ENCODE measurements at places on chromosomes 3 and 15. TPM values are rescaled to one million over a fixed set of nuclear protein-coding genes. Genes with fewer than 3 reads are reported as not detected.
A peak's percentile ranks its signal among the peaks of the same experiment; 100 is the strongest.

- DNase-seq = no peak
Observed at GRCh38 chr3:197983076-197983475, 23.1 kb downstream of the LMLN start.

DNA sequence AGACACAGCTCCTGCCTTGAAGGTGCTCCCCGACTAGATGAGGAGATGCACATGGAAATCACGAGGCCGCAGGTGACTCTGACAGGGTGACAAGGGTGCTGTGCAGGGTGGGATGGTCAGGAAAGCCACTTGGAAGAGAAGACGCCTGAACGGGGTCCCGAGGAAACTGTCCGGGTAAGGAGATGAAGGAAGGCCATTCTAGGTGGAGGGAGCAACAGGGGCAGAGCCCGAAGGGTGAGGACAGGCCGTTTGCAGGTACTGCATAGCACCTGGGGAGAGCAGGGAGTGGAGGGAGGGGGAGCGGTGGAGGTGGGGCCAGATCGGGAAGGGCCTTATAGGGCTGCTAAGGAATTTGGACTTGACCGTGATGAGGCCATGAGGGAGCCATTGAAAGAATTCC is 105.6 kb upstream of the DLG1 start:
- DNase-seq = no peak

GRCh38 chr3:169165196-169166158 is 498.0 kb downstream of the MECOM start:
- DNase-seq = no peak

DNA sequence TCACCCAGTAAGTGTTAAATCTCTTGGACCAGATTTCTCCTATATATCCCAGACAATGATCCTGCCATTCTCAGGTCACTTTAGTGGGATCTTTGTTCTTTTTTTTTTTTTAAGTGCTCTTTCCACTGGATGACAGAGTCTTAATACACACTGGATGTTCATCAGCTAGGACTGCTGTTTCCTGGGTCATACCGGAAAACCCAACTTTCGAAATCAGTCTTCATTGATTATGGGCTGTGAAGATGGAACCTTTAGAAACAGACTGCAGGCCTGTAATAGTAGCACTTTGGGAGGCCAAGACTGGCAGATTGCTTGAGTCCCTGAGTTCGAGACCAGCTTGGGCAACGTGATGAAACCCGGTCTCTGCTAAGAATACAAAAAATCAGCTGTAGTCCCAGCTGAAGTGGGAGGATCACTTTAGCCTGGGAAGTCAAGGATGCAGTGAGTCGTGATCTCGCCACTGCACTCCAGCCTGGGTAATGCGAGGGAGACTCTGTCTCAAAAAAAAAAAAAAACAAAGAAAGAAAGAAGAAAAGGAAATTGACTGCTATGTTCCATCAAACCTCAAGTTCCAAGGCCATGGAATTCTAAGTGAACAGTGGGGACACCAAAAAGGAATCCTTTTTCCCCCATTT is 2.3 kb downstream of the EOGT start:
- no peak for DNase-seq

- DNase-seq = no peak
Observed at GRCh38 chr15:36090286-36090946, 489.0 kb upstream of the CDIN1 start.

DNA sequence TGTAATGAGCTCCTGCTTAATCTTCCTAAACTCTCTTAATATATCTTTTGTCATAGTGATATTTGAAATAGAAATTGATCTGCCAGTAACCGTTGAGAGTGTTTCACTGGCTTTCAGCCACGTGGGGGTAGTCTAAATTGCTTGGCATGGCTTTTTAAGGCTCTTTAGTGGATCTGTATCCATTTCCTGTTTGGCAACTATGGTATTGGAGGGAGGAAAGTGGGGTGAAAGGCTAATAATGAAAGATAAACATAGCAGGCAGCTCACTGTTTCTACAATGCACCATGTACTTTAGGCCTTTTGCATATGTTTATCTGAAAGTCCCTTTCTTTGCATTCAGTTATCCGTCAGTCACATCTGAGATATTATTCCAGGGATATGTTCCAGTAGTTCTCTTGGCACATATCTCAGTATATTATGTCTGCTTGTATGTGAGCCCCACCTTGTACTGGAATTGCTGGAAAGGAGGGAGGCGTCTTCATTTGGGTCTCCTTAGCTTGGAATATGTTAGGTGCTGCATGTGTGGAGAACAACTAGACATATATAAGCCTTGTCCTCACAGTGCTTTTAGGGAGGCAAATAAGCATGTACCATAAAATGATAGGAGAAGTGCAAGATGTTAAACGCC is 10.8 kb downstream of the TOPAZ1 start:
- no peak for DNase-seq

DNA sequence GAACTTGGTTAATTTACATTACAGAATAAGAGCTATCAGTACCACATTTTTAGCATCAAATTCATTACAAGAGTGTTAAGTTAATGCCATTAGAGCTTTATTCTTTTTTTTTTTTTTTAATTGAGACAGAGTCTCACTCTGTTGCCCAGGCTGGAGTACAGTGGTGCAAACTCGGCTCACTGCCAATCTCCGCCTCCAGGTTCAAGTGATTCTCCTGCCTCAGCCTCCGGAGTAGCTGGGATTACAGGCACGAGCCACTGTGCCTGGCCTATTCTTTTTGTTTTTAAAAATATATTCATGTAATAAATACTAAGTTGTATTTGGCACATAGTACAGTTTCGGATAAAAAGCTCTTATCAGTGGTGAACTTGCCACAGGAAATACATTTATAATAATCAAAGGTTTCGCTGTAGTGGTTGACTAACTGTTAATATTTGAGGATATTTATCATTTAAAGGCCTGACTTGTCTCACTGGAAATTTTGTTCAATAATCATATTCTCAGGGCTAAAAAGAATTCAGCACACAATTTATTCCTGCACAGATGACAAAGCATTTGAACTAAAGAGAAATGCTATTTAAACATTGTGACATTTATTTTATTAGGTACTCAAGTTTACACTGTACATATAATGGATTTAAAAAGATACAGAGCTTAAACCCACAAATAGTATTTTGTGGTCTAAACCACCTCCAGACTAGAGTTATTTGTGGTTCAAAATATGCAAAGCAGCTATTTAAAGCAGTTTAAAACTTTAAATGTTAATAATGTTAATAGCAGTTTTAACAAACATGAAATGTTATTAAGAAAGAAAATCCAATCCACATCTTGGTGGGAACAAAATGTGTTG is 6.1 kb upstream of the LEKR1 start:
- no peak for DNase-seq

DNA sequence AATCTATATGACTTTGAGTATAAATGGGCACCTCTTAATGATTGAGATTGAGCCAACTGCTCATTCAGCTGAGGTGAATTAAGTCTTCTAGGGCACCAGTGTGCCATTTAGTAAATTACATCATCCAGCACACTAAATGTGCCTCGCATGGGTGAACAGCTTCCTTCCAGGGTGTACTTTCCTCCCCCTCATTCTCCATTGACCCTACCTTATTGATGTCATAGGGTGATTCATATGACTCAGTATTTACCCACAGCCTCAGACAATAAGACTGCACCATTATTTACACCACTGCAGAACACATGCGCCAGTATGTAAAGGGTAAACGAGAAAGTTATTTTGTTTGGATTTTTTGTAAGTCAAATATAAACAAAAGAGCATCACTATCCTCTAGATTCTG is 185.2 kb upstream of the ARL6 start:
- no peak for DNase-seq

DNA sequence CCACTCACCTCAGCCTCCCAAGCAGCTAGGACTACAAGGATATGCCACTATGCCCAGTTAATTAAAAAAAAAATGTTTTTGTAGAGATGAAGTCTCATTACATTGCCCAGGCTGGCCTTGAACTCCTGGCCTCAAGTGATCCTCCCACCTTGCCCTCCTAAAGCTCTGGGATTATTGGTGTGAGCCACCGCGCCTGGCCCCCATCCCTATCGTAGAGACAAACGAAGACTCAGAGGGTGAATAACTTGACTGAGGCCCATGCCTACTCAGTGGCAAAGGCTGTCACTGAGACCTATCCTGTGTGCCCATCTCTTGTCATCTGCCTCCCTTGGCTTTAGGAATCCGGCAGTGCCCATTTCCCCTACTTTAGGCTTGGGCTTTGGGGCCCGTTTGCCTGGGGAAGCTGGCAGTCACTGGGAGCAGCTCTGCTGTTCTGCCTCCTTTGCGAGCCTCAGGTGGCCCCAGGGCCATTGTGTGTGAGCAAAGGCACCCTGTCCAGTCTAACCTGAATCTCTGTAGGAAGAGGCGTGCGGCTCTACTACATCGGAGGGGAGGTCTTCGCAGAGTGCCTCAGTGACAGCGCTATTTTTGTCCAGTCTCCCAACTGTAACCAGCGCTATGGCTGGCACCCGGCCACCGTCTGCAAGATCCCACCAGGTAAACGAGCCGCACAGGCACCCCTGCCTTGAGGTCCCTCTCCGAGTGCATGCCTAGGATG is 70.1 kb downstream of the AAGAB start:
- peak; percentile 85 for DNase-seq

DNA sequence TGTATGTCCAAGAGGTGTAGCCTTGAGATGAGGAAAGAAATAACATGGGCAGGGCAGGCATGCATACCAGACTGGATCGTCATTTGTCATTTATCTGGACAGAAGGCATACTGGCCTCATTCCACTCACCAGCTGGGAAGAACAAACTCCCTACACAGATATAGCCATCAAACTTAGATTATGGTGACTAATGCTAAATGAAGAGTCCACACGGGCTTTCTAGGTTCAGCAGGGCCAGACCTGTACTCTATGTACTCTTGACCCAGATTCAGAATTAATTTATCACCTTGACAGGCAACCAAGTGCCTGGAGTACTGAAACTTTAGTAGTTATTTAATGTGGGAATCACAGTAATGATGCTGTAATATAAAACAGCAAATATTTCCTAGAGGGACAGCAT is 164.3 kb upstream of the IL12A start:
- DNase-seq = no peak

GRCh38 chr15:66069751-66070150 is 183.8 kb downstream of the MEGF11 start:
- DNase-seq = no peak

GRCh38 chr3:132469326-132469725 is 52.0 kb downstream of the DNAJC13 start:
- no peak for DNase-seq

GRCh38 chr3:52487050-52487787 is 7.9 kb upstream of the STAB1 start:
- DNase-seq = no peak

- DNase-seq = no peak
Observed at GRCh38 chr15:101637516-101637915, 14.7 kb downstream of the TM2D3 start.

GRCh38 chr3:195441992-195442572 is 738 bp downstream of the ACAP2 start:
- peak; percentile 47 for DNase-seq

- no peak for DNase-seq
Observed at GRCh38 chr3:126152458-126152857, 27.9 kb downstream of the ALDH1L1 start.

- peak; percentile 46 for DNase-seq
Observed at GRCh38 chr15:84750583-84751092, 2.2 kb downstream of the ZNF592 start.

- no peak for DNase-seq
Observed at GRCh38 chr15:59237924-59238331, 31.3 kb downstream of the LDHAL6B start.

GRCh38 chr3:113643583-113643982 is 52.9 kb downstream of the USF3 start:
- DNase-seq = no peak

DNA sequence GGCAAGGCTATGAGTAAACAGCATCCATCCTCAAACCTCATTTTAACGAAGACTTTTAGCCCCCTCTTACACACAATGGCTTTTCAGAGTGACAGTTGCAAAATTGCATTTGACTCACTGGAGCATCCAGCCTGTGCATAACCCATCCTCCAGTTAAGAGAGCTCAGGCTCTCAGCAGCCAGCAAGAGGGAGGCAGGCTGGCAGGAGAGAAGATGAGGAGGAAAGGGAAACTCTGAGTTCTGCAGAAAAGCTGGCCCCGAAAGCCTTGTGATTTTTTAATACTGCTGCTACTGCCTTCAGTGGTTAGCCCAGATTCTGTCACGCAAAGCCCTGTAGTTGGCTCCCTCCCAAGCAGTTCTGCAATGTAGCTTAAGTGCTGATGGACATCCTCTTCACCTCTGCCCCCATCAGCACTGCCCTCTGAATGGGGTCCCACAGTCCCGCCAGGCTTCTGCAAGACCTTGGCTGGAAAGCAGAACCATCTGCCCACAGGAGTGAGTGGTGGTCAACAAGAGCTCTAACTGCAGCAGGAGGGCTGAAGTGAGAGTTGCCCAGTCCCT is 371.3 kb downstream of the EPHB1 start:
- DNase-seq = no peak

DNA sequence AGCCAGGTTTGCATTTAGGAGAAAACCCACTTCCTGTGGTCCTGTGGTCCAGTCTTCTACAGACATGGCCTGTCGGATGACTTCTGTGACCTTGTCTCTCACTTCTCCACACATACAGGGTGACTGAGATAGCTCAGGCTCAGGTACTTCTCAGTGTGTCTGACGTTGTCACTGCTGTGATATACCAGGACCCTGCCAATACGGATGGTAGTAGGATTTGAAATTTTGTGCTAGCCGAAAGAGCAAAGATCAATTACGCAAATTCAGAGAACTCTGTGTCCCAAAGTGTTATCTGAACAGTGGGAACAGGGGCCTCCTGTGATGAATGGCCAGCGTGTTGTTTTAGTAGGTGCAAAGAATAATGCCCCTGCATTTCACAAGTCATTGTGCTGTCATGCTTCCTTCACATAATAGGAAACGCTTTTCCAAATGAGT is 128.9 kb downstream of the MCTP2 start:
- DNase-seq = no peak

DNA sequence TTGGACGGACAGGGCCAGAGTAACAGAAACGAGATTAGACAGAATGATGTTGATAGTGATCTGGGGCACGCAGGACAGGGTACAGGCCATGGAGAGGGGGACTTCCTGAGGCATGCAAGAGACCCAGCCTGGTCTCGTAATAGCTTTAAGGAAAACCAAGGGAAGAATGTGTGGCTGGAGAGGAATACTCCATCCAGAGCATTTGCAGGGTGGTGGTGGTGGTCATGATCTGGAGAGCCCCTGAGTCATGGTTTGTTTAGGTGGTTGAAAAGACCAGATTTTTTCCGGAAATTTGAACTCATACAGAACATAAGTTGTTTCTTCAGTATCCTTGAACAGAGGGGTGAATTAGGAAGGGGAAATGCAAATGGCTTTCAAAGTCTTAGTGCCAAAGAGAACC is 138.5 kb downstream of the DUT start:
- DNase-seq = no peak

PARL gene
- 22.1 TPM for total RNA-seq

ALDH1L1 gene
- 5.4 TPM for total RNA-seq

KNG1 gene
- not detected for total RNA-seq

PSMD2 gene
- 194 TPM for total RNA-seq

EFCC1 gene
- 1.7 TPM for total RNA-seq

All from lower leg skin (tissue), 4 donors.